Thyroid gland (tissue), 4 donors: ENCODE measurements at places on chromosomes 13 and 19.

GRCh38 chr13:74090397-74090796, 43.8 kb downstream of the KLF12 start:
- DNase-seq = no peak

DNA sequence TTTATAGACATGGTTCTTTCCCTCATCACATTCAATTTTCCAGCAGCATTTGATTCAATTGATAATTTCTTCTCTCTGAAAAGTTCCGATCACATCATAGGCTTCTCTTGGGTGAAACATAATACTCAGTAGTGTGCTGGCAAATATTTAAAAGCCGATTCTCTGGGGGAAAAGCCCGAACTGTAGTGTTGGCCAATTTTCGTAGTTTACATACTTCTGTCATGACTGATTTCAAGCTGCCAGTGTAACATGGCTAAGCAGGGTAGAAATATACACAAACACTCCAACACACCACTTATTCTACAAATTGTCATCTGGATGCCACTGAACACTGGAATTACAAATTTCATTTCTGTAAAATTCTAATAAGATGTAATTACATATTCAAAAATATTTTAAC, 56.1 kb upstream of the FREM2 start:
- DNase-seq = no peak

- no peak for DNase-seq
These were observed 27.0 kb downstream of the ZMYM5 start for GRCh38 chr13:19836472-19836871.

DNA sequence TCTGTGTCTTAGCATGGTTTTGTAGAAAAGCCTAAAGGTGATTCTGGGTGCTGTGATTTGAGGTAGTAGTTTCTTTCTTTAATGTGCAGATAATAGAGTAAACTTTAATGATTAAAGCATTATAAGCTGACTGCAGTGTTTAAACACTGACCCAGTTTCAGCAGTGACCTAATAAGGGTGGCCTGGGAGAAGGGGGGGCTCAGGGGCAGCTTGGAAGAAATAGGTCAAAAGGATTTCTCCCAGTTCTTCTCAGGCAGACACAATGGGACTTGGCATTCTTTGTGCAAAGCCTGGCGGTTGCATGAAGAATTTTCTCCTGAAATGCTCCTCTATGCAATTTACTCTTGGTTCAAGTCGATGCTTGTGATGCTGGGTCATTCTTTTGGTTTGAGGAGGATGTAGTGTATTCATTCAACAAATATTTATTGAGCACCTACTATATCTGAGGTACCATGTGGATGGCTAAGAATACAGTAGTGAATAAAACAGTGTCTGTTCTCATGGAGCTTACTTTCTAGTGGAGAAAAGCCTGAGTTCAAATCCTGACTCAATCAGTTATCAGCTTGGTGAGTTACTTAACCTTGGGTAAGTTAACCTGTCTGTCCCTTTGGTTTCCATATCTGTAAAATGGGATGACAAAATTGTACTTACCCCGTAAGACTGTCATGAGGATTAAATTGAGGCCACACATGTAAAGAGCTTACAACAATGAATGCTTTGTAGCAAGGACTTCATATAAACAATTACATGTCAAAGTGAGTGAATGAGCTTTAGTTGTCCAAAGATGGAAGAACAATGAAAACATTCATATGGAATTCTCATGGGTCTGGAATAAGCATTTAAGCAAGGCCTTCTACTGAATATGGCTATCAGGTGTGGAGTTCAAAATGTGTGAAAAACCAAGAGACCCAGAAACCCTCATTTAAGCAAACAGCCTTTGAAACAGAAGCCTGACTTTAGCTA, 210.2 kb downstream of the KCNRG start:
- DNase-seq = no peak

- no peak for DNase-seq
These were observed 149.2 kb downstream of the COL4A1 start for GRCh38 chr13:110157718-110158117.

DNA sequence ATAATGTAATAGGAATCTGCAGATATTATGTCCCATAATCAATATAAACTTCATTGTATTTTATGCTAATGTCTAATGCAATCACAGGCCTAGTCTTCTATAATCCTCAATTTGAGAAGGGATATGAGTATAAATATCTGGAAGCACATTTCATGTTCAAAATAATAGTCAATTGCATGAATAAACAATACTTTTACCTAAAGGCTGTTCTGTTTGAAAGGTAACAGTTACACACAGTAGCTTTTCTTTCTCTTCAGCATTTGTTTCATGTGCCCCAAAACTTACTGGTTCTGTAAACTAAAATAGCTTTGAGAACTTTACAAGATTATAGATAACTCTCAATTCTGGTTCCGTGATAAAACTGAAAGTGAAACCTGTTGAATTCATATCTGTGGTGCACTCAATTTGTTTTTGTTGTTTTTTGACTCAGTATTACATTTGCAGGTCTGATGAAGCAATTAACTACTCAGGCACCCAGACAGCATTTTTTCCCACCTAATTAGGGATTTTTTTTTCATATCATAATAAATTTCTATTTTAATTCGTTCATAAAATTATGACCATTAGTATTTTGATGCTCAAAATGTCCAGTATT, 1193.8 kb downstream of the SLITRK1 start:
- DNase-seq = no peak

DNA sequence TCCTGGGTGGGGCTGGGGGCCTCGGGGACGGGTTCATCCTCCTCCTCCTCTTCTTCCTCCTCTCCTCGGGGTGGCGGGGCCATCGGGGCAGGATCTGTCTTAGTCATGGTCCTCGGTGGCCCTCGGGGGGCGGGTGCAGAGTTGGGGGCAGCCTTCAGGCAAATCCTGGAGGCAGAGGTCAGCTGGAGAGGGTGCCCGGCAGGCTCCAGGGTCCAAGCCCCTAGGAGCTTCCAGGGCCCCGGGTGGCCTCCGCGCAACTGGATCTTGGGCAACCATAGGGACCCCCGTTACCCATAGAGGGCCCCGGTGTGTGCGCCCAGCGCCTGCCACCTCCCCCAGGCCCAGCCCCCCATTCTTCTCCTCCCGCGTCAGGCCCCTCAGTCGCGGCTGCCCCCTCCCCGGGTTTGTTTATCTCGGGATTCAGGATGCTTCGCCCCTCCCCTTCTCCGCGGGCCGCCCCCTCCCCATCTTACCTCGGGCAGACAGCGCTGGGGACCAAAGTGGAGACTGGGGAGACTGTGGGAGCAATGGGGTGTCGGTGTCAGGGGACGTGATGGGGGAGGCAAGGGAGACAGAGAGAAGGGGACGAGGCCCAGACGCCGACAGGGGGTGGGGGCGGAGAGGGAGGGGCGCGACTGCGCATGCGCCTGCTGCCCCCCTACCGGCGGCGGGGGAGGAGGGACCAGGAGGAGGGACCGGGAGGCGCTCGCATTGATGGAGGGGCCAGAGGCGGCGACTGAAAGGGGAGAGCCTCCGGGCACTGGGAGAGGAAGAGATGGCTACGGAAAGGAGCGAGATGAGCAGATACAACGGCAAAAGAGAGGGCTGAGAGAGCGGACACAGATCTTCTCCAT, at the start of gene CLIP3:
CLIP3 (minus strand) TSS at position 623 of the 854 bp plus-strand sequence; CDS start at position 107, 516 bp downstream.
- DNase-seq = peak; percentile 14

- DNase-seq = peak; percentile 53
These were observed 12.2 kb downstream of the RHPN2 start for GRCh38 chr19:33052352-33052972.

DNA sequence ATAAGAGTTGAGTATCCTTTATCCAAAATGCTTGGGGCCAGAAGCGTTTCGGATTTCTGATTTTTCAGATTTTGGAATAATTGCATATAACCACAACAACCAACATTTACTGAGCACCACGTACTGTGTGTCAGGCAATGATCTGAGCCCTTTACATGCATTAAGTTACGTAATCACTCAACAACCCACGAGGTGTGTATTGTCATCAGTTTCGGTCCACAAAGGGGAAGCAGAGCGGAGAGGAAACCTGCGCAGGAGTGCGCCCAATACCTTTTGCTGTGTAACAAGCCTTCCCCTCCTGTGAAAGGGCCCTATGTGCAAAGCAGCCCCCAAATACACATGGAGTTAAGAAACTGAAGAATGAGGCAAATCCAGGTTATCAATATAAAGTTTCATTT, 20.7 kb upstream of the NLRP12 start:
- DNase-seq = no peak

DNA sequence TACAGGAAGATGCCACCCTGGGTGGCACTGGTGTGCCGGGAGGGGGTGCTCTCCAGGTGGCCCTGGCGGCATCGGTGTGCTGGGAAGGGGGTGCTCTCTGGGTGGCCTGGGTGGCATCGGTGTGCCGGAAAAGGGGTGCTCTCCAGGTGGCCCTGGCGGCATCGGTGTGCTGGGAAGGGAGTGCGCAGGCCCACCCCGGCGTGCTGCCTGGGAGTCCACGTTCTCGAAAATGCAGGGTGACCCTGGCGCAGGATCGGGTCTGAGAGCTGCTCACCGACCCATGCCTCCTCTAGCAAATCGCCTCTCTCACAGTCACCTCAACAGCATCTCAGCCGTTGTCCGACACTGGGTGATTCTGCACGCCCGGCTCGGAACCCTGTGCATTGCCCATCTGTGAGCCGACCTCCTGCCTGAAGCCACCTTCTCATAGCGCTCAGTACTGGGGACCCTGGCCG, 36.4 kb downstream of the RASA3 start:
- DNase-seq = no peak

- no peak for DNase-seq
These were observed 150.9 kb downstream of the EFNB2 start for GRCh38 chr13:106384516-106384915.

GRCh38 chr19:342801-343421, 1.7 kb downstream of the MIER2 start:
- DNase-seq = peak; percentile 38

DNA sequence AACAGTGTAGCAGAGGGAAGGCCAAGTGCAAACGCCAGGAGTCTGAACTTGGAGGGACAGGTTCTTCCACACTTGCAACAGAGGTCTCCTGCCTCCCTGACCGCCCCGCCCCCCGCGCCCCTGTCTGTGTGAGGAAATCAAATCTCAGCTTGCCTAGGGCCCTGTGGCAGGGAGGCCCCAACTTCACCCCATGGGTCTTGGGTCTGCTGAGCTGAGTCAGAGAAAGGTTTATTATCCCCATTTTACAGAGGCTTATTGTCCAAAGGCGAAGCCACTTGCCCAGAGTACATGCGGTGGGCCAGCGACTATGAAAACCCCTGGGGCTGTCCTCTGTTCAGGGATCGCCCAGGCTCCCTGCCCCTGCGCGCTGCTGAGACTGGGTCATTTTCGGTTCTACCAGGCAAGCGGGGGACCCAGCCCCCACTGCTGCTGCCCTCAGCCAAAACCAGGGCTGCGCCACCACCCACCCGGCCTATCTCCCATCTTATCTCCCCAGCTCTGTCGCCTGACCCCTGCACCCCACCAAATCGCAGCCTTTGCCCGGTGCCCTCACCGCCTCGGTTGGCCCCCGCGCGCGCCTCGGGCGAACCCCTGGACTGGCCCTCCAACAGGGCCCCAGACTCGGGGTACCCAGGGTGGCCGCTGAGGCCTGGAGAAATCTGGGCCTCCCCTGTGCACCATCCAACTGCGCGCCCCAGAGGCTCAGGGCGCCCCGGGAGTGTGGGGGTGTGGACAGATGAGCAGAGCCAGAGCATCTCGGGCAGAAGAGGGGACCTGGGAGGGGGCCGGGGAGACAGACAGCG, 850 bp upstream of the CERS4 start:
- DNase-seq = peak; percentile 44

DNA sequence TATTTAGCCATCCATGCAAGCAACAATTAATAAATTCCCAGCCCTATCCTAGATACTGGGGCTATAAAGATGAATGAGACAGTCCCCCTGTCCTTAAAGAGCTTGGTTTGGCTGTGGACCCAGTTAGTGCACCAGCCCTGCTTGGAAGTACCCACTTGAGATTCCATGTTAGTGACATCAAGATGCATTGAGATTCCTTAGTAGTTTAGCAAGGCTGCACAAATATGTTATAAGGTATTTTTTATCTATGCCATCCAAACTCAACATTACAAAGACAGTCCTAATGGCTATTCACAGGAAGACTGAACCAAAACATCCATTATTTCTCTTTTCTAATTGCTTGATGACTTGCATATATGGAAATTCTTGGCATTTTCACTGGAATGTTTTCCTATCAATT, 48.8 kb upstream of the RAP2A start:
- DNase-seq = peak; percentile 68

DNA sequence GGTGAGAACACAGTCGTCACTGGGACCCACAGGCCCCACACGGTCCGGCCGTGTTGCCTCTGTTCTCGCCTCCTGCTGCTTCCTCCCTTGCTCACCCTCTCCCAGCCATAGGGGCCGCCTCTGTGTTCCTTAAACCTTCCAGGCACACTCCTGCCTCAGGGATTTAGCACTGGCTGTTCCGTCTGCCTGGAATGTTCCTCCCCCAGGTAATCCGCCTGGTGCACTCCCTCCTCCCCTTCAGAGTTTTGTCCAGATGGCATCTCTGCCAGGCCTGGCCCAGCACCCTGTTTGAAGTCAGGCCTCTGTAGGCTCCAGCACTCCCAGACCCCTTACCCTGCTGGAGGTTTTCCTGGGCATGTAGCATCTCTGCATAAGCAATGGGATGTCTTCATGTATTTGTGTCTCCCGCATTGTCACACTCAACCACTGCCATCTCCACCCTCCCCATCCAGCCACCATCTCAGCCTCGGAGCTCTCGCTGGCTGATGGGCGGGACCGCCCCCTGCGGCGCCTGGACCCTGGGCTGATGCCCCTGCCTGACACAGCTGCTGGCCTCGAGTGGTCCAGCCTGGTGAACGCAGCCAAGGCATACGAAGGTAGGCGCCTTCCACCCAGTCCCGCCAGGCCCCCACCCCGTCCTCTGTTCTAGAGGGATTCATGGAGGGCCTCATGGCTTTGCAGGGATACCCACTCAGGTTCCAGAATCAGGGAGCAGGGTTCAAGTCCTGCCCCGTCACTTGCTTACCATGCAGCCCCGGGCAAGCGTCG, 25.9 kb downstream of the DPF1 start:
- DNase-seq = no peak

DNA sequence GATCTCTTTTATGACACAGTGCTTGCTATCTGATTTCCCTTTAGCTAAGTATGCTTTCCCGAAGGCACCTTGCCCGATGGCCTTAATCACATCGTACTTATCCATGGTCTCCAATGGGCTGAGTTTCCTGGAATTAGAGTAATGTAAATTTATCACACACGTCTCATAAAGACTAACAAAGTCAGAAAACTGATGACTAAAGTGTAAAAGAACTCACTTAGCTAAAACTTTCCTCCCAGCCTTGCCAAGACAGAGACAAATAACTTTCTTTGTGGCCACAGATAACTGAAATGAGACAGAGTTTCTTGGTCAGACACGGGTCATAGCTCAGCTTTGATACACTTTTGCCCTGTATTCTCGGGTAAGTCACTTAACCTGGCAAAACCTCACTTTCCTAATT, 1.5 kb downstream of the NEK5 start:
- no peak for DNase-seq

DNA sequence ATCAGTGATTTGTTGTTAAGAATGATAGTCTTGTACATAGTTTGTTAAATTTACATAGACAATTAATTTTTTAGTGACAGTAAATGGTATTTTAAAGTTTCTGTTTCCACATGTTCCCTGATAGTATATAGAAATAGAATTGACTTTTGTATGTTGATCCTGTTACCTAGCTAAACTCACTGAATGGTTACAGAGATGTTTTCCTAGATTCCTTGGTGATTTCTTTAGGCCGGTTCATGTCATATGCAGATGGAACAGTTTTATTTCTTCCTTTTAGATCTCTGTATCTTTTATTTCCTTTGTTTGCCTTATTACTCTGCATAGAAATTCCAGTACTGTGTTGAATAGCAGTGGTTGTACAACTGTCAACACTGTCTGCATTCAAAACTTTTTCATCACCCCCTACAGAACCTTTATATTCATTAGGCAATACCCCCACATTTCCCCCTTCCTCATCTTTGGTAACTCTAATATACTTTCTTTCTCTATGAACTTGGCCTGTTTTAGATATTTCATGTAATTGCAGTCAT, 86.3 kb downstream of the NBEA start:
- DNase-seq = no peak
